DMS53 (cell line): ENCODE measurements at places on chromosomes 2 and 18.

GRCh38 chr2:181972431-181973170 lies 13.1 kb upstream of the PPP1R1C start:
- DNase-seq = no peak

- DNase-seq = no peak
Observed at GRCh38 chr2:9205486-9205885, 1.1 kb upstream of the ASAP2 start.

DNA sequence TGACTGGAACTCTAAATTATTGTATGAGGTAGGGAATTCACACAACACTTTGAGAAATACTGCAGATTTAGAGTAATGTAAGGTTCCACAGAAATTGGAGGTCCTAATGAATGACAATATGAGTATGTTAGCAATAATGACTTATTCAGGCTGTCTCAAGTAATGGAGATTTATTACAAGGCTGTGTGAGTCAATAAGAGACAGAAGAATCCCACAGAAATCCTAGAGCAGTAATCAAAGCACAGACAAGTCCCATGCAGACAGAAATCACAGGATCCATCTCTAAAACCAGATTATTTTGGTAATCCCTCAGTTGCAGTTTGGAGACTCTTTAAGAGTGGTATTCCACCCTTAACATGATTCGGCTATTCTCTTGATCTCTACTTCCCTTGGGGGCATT lies 83.6 kb downstream of the FAM161A start:
- no peak for DNase-seq

DNA sequence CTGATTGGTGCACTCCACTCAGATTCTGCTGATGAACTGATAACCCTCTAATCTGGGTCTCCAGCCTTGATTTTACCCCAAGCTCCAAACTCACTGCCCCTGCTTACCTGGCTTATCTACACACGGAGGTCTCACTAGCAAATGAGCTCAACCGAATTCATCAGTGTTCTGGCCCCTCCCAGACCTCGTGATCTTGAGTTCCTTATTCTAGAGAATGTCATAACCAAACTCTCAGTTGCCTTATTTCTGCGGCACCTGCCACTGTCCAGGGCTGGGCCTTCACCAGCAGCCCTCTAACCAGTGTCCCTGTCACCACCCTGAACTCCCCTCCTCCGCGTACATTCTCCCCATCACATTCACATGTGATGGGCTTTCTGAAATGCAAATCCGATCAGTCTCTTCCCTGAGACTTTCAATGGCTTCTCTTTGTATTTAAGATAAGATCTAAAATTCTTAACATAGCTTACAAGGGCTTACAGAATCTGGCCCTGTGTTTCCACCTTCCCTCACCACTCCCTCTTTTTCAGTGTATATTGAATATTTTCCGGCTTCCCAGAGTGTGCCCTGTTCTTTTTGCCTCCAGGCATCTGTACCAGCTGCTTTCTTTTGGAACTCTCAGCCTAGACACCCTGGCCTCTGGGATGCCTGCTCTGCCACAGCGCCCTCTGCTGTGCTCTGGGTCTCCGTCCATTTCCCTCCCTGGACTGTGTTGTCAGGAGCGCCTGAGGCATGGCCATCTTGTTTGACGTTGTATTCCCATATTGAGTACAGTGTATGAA lies 31.1 kb downstream of the NAB1 start:
- DNase-seq = peak; percentile 62

DNA sequence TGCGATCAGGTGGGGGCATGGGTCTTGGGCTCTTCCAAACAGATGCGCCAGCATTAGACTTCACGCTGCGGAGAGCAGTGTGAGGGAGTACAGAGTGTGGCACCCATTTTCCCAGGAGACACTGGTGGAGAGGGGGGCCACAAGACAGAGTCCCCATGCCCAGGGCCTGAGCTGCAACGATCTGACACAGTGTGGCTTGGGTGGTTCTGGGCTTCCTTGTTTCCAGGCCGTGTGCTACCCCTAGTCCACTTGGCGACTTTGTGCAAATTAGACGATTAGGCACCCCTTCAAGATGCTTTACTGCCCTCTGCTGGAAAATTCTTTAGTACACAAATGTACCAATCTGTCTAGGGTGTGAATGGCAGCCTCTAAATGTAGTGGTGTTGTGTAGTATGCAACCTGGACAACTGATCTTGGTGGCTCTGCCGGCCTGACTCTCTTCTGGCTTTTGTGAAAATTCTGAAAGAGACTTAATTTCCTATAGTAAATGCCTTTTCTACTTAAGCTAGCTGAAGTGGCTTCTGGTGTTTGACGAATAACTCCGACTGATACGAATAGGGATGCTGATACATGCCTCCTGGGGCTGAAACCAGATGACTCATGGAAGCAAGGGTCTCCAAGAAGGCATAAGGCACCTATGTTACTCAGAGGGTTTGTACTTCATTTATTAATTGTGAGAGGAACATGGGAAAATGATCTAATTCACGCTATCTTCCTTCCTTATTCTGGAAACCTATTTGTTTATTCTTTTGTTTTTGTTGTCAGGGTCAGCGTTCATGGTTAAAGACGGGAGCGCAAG lies 92.3 kb upstream of the SMAD2 start:
- DNase-seq = peak; percentile 94

- no peak for DNase-seq
Observed at GRCh38 chr2:195722075-195722474, 65.0 kb downstream of the SLC39A10 start.

- DNase-seq = no peak
Observed at GRCh38 chr18:5420906-5421305, 122.9 kb downstream of the EPB41L3 start.

DNA sequence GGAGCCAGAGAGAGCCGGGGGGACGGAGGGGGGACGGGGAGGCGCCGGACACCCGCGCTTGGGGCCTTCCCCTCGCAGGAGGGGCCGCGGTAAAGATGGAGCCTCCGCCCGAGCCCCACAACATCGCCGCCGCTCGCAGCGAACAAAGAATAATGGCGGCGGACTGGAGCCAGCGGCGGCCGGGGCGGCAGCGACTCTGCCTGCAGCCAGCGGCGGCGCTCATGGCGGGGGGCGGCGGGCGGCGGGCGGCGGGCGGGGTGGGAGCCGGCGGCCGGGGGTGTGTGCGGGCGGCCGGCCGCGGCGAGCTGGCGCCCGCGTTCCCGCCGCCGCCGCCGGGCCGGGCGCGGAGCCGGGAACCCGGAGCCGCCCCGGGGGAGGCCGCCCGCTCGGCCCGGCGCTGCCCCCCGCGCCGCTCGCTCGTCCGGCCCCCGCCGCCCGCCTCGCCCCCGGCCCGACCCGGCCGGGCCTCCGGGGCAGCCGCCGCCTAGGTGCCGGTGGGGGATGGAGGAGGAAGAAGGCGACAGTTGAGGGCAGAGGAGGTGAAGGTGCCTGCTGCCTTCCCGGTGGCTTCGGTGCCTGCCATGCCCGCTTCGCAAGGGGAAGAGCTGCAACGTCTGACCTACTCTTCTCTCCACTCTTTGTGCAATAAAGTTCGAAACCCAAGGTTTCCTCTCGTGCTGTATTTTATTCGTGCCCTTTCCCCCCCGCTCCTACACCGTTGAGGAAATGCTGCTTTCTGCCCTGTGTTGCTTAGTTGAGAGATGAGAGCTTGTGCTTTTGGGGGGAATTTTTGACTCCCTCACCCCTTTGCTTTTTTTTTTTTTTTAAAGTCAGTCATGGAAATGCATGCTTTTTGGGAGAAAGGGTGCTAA lies 634 bp downstream of the CREB1 start:
- peak; percentile 66 for DNase-seq

DNA sequence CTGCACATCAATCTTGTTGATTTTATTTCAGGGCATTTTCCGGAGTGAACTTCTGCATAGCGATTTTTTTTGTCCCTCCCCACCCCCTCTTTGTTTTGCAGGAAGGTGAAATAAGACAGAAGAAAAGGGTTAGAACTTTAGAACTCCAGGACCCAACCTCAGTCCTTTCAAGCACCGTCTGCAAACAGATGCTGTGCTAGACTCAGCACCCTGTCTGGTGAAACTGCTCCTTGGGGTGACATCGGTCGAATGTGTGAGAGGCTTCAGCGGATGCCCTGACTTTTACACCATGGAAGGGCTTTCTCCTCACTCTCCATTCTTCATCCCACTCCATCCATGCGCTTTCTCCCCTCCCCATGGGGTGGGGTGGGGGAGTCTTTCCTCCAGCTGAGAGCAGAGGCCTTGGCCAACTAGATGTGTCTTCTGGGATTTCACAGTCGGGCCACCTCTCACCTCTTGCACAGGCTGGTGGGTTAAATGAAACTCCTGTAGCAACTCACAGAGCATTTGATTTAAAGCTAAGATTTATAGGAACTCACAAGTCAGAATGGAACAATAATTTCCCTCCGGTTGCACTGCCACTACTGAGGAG lies 43.3 kb upstream of the EDAR start:
- peak; percentile 25 for DNase-seq
